ENCODE measurements at places on chromosomes 12 and 14.

DNA sequence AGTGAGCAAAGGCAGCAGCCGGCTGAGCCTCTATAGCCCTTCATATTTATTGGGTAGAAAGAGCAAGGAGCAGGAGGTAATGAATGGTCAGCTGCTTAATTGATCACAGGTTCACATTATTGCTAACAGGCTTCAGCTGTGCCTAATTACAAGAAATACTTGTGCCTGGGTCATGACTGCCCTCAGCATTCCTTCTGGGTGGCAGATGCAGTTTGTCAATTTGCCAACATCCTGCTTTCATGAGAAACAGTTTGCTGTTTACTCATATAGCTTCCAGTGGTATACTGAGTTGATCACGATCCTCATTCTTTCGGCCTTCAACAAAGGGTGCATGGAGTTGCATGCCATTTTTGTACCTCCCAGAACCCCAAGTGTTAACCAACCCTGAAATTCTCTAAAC, 81.0 kb upstream of the PLEKHG7 start:
- DNase-seq: no peak

DNA sequence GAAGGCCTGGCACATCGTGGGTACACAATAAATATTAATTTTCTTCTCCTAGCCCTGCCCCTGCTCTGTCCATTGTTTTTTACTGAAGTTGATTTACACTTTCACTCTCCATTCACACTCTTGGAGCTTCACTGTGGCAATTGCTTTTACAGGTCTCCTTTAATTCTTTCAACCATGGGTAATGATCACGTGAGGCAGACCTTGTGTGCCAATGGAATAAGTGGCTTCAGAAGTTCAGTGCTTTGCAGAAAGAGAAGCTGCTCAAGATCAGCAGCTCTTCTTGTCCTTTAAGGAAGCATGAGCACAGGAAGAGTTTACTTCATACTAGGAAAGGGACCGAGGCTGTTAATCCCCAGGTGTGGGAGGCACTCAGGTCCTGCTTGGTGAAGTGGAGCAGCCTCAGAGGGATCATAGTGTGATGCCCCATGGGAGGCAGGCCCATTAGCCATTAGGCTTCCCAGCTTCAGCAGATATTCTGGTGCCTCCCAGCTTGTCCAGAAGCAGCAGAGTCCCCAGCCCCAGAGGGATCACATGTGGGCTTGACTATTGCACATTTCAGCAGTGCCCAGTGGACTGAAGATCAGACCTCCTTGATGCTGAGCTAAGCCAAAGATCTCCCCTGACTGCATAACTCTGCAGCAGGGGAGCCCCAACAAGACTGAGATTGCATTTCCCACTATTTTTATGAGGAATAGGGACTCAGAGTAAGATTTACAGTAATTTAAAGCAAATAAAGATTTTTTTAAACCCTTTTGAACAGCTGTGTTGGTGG, 5.0 kb upstream of the SLC35F4 start:
- DNase-seq: no peak

DNA sequence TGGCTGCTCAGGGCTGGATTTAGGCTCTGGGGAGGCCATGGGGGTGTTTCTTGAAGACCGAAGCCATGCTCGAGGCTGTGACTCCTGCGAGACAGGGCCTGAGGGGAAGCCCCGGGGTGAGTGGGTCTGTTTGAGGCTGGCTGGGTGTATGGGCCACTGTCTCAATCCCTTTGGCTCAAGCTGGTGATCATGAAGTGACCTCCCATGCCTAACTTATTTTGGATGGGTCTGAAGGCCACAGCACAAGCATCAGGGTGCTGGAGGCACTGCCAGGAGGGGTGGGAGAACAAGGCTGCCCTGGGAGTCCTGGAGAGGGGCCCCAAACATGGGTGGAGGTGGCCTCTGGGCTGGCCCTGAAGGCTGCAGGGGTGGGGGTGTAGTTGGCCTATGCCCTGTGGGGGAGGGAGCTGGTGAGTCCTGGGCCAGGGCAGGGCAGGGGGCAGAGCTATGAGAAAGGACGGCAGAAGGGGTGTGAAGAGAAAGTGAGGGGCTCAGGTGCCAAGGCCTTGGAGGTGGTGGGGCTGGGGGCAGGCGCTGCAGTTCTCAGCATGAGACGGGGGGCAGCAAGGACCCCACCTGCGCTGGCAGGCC, 100.9 kb downstream of the KIF26A start:
- no peak for DNase-seq

DNA sequence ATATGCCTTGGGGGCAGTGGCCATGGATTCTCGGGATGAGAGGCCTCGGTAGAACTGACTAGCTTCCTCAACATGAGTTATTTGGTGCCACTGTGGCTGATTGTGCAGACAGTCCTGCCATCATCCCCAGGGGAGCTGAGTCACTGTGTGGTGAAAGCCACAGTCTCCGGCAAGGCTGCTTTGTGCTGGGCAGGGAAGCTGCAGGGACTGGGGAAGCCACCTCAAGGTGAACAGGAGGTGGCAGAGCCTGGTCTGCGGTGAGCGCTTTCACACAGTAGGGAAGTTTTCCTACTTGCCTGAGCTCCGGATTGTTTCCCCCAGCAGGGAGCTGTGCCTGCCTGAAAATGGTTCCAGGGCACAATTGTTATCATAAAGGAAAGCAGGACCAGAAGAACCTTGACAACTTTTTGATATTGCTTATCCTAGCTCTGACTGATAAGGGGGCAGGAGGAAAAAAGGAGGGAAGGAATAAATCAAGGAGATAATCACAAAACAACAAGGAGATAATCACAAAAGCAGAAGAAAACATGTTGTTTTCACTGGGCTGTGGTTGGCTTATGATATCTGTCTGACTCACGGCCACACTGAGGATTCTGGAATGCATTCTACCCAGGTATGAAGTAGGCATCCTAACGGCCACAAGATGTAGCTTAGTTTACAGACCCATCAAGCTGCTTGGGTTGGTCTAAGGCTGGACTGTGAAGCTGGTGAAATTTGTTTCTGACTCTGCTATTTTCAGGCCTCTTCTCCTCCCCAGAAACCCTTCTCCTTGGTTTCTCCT, 32.2 kb upstream of the GNG2 start:
- DNase-seq: peak; percentile 17

DNA sequence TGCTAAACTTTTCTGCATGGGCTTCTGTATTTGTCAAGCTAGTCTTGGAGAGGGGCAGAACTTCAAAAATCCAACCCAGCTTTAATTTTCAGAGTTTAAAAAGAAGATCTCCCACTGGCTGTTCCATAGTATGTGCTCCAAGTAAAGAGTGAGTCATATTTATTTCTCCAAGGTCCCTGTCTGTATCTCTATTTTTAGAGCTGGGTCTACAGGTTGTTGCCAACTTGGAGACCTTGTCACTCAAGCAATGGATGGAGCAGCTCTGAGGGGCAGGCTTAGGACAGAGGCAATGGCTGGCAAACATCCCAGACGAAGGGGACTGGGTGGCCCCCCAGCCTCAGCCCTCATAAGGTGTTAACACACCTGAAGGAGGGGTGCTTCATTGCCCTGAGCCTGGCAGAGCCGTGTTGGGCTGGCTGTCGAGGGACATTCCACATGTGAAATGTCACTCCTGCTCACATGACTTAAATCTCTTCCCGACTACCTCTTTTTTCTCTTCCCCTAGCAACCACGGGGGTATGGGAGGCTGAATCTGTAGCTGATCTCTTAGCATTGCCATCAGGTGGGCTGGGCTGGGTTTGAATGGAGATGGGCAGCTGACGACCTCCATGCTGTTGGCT, 103.1 kb downstream of the SMOC1 start:
- no peak for DNase-seq

Data from left ventricle myocardium inferior (tissue), 1 donor.